ENCODE measurements at places on chromosomes 6 and 20. TPM values are rescaled to one million over a fixed set of nuclear protein-coding genes. Genes with fewer than 3 reads are reported as not detected.

DNA sequence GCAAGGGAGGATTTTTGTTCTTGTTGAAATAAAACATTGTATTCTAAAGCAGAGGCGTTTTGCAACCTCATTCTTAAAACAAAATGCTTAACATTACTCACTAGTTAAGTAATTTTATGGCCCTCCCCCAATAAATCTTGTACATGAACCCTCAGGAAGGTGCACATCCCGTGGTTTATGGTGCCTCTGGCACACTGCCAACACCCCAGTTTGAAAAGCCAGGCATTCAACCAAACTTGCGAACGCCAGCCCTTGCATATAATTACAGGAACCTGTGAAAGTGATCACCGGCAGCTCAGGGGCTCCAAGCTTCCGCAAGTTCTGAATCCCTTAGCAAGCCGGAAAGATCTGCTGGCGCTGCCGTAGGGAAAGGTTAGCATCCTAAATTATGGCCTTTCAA, 1109.0 kb upstream of the FLRT3 start:
- DNase-seq: no peak

- peak; percentile 97 for DNase-seq
These were observed at the start of gene TP53INP2 for GRCh38 chr20:34704177-34705007. TP53INP2 (plus strand) TSS chr20:34704344; CDS start chr20:34708740, 4,396 bp downstream.

DNA sequence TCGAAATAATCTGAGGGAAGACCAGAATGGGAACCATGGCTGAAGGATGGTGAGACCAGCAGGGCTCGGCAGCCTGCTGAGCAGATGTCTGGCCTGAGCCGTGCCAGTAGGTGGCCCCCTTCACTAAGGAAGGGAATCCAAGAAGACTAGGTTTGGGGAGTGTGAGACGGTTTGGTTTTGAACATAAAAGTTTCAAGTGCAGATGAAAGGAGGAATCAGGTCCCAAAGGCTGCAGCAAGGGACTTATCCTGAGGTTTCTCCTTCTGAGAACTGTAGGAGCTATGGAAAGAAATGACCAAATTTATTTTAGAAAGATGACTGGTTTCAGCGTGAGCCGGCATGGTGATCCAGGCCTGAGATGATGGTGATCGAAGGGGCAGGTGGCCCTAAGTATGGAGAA, 4.6 kb upstream of the OSER1 start:
- peak; percentile 73 for DNase-seq

- no peak for DNase-seq
These were observed 12.4 kb downstream of the KATNA1 start for GRCh38 chr6:149636124-149636523.

- peak; percentile 83 for DNase-seq
These were observed 25.2 kb downstream of the TRAM2 start for GRCh38 chr6:52551483-52552277.

DNA sequence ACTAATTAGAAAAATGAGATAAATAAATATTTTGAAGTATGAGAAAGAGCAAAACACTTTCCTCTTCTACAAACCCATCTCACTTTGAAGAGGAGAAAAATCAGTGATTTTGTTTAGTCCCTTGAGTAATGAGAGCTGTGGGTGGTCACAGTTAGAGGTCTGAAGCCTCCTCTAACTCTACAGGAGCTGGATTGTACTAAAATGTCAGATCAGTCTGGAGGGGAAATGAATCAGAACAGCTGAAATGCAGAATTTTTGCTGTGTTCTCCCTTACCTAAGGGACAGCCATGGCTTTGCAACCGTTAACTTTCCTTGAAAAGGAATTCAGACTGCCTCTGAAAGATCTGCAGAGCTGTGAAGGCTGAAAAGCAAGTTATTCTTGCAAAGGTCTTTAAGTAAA, 11.4 kb upstream of the RFPL4B start:
- DNase-seq: no peak

- DNase-seq: no peak
These were observed 119.9 kb upstream of the MOCS1 start for GRCh38 chr6:40054186-40054585.

GRCh38 chr20:16573001-16573965, at the start of gene KIF16B:
KIF16B (minus strand) TSS chr20:16573448; CDS start chr20:16573275, 173 bp downstream.
- DNase-seq: peak; percentile 97

DNA sequence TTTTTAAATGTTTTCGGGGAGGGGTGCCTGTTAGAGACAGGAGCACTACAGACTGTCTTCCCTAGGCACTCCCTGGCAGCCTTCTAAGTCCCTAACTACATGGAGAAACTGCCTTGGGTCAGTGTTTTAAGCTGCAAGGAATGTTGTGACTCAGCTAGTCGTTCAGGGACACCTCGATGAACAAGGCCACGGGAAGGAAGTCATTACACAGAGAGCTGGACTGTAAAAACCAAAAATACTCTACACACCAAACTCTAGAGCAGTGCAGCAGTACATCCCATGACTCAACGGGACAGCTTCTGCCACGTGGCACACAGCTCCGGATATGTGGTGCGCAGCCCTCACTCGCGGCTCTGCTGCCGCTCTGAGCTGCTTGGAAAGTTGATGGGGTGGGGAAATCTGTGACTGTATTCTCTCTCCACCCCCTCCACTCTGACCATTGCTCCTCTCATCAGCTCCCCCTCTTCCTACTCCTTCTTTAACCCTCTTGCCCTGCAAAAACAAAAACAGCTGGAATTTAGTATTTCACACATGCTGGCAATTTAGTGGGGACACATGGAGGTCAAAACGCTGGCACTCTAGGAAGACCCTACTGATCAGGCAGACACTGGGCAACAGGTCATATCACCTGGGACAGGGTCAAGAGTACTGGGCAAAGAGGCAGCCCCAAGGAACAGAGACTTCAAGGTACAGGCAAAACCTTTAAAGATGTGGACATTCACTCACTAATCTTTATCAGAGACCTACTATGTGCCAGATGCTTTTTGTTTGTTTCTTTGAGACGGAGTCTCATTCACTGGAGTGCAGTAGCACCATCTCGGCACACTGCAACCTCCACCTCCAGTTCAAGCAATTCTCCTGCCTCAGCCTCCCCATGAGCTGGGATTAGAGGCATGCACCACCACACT, 10.9 kb upstream of the LPIN3 start:
- DNase-seq: peak; percentile 42

DNA sequence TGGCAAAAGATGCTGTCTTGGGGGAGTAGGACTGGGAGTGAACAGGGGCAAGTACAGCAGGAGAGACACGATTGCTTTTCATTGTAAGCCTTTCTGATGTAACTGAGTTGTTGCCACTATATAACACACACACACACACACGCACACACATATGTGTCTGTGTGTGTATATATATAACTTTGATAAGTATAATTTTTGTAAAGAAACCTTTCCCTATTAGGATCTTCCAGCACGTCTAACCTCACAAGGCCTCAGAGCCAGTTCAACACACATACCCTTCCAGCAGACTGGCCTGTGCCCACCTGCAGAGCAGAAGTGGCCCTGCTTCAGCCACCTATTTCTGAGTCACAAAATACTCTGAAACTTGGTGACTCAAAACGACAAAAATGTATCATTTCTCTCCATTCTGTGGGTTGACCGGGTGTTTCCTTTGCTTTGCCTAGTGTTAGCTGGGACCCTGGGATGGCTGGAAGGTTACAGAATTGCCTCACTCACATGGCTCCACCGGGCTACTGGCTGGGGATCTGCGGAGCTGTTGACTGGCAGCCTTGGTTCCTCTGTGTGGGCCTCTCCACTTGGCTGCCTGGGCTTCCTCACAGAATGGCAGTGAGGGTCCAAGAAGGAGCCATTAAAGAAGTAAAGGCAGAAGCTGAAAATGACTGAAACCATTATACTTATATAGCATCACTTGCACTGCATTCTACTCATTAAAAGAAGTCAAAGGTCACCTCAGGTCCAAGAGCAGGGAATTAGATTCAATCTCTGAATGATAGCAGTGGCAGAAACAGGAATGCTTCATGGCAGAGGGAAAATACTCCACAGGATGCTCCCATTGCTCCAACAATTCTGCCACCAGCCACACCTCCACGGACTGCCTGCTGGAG, 126.4 kb downstream of the BANF2 start:
- DNase-seq: no peak

GRCh38 chr6:121711472-121711871, 276.0 kb downstream of the GJA1 start:
- no peak for DNase-seq

DNA sequence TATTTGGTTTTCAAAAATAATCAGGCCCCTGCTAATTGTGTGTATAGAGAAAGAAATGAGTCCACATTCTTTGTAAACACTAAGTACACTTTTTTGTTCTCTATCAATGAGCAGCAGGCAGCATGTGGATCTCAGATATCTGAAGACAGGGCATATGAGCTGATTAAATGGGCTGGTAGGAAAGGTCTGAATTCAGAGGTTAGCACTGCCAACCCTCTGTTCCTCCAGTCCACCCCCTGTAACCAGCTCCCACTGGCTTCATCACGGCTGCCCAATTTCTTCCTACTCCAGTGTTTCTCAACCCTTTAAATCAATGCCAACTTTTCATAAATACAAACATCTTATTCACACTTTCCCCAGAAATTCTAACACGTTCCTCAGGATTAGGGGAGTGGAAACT, 128.5 kb downstream of the TPBG start:
- DNase-seq: no peak

- no peak for DNase-seq
These were observed 230.9 kb upstream of the SULF2 start for GRCh38 chr20:48015943-48016723.

DNA sequence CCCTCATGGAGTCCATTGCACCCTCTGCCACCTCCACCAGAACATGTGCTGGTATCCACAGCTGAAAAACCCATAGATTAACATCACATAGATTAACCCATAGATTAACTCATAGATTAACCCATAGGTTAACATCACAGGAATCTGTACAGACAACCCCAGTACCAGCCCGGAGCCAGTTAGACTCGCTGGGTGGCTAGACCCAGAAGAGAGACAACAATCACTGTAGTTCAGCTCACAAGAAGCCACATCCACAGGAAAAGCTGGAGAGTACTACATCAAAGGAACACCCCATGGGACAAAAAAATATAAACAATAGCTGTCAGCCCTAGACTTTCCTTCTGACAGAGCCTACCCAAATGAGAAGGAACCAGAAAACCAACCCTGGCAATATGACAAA, 25.1 kb downstream of the SERPINB9 start:
- no peak for DNase-seq

DNA sequence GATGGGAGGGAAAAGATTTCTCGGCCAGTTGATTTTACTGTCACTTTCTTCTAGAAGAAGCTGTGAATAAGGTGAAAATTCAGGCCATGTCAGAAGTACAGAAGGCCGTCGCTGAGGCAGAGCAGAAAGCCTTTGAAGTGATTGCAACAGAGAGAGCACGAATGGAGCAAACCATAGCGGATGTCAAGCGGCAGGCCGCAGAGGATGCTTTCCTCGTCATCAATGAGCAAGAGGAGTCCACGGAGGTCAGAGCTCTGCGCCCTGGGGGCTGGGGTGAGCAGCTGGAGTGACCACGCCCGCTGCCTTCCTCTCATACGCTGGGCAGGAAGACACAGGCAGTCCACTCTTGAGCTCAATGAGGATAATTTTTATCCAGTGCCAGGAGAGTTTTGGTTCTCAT, 21.8 kb upstream of the C20orf144 start:
- DNase-seq: no peak

The HLA-DOA gene
- 3.3 TPM for total RNA-seq

The HCRTR2 gene
- total RNA-seq: not detected

The ZKSCAN8 gene
- 11.1 TPM for total RNA-seq

The GSTA3 gene
- not detected for total RNA-seq

The GRM1 gene
- total RNA-seq: not detected

Data from stomach (tissue), 19 donors.